Stimulated activated naive CD4-positive, alpha-beta T cell (primary cell): ENCODE measurements at places on chromosomes 16 and 17.
A peak's percentile ranks its signal among the peaks of the same experiment; 100 is the strongest.

GRCh38 chr17:73132085-73132492, 32.7 kb upstream of the SSTR2 start:
- no peak for DNase-seq

- no peak for DNase-seq
Observed at GRCh38 chr17:1957037-1957436, 68.1 kb downstream of the RTN4RL1 start.

DNA sequence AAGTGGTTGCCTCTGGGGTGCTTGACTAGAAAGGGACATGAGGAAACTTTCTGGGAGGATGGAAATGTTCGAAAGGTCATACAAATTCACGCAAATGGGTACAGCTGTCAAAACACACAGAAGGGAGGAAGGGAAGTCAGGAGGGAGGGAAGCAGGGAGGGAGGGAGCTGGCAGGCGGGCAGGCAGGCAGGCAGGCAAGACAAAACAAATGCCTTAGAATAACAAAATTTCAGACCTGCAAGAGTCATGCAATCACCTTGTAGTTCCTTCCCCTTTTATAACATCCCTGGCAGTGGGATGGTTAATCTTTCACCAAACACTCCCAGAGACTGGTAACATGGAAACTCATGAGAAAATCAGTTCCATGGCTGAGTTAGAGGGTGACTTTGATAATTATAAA, 189.2 kb downstream of the STX8 start:
- DNase-seq: no peak

- DNase-seq: no peak
Observed at GRCh38 chr16:51321251-51321650, 170.2 kb upstream of the SALL1 start.

GRCh38 chr16:87874639-87875427, 5.5 kb upstream of the SLC7A5 start:
- DNase-seq: no peak

GRCh38 chr17:917941-918740, 61.4 kb downstream of the NXN start:
- no peak for DNase-seq

GRCh38 chr17:6455321-6455705, 11.1 kb downstream of the PIMREG start:
- peak; percentile 54 for DNase-seq

DNA sequence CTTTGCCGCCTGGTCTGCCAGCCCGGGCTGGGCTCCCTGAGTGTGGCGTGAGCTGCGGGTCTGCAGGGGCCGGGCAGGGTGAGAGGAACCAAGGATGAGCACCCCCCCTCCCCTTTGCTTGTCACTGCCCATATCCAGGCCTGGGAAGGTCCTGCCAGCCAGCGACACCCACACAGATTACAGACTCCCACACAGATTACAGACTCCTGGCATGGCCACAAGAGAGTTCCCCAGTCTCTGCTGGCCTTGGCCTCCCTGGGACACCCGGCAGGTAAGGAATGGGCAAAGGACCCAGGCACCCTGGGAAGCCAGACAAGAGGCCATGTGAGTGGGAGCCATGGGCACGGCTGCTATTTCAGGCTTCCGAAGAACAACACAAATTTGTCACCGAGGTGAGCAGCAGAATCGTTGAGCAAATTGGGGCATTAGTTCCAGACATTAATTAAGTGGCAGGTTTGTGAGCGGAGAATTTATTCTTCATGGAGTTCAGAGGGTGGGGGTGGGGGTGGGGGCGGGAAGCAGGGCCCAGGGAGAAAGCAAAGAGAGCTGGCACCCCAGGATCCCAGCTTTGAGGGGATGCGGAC, 41.4 kb downstream of the SRCIN1 start:
- DNase-seq: no peak

DNA sequence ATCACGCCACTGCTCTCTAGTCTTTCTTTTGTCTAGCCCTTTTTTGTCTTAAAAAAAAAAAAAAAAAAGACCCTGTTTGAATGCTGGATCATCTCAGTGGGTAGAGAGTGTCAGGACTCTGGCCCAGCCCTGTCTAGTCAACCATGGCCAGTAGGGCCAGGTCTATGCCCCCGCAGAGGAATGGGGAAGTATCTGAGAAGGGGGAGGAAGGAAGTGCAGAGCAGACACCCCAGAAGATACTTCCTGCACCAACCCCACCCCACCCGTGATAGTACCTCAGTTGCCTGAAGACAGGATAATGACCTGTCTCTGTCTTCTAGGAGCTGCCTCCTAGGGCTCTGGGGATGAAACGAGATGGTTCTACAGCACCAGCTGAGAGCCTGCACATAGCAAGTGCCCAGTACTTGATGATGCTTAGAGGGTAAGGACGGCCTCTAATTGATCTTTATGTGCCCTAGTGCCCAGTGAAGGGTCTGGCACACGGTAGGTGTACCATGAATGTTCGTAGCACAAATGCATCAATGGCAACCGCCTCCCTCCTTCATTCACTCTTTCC, 55.4 kb downstream of the ABAT start:
- DNase-seq: no peak

DNA sequence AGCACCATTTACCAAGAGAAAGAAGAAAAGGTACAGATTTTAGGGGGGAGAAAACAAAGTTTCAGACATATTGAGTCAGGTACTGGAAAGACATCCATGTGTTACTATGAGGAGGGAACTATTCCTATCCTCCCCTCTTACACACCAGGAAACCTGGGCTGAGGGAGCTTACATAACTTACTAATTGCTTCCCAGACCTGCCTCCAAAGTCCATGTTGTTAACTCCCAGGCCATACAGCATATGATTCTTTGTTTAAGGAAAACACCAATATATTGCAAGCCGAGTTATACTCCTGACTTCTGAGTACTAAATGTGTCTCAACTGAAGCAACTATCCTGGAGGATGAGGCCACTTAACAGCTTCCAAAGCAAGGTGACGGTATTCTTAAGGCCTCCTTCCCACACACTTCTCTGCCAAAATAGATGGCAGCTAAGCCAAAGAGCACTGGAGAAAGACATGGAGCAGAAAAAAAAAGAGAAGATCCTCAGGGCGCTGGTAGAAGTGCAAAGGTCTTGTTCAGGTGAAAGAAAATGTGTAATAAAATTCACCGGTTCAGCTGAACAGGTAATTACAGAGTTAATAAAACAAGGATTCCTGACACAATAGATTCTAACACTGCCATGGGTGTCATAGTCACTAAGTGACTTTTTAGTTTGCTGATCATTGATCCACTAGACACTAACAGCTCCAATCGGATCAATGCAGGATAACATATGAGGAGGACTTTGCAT, 151.1 kb downstream of the SKAP1 start:
- no peak for DNase-seq

DNA sequence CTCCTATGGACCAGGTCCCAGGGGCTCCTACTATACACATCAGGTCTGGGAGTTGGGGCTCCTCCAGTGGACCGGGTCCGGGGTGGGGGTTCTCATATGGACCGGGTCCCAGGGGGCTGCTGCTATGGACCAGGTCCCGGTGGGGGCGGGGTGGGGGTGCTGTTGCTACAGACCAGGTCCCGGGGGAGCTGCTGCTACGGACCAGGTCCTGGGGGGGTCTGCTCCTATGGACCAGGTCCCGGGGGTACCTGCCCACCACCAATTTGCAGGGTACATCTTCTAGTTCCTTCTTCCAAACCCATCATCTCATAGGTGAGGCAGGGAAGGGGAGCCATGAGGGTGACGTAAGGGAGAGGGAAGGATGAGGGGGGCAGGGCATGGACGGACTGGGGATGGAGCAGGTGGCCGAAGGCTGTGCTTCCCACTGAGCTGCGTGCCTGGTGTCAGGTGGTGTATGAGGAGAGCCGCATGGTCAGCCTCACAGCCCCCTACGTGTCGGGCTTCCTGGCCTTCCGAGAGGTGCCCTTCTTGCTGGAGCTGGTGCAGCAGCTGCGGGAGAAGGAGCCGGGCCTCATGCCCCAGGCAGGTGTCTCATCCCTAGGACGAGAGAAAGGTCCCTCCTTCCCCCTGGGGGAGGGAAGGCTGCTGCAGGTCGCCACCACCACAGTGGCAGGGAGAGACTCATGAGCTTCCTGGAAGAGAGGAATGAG, 6.6 kb downstream of the ENDOV start:
- DNase-seq: no peak

- no peak for DNase-seq
Observed at GRCh38 chr17:80123791-80124190, 22.4 kb downstream of the GAA start.

DNA sequence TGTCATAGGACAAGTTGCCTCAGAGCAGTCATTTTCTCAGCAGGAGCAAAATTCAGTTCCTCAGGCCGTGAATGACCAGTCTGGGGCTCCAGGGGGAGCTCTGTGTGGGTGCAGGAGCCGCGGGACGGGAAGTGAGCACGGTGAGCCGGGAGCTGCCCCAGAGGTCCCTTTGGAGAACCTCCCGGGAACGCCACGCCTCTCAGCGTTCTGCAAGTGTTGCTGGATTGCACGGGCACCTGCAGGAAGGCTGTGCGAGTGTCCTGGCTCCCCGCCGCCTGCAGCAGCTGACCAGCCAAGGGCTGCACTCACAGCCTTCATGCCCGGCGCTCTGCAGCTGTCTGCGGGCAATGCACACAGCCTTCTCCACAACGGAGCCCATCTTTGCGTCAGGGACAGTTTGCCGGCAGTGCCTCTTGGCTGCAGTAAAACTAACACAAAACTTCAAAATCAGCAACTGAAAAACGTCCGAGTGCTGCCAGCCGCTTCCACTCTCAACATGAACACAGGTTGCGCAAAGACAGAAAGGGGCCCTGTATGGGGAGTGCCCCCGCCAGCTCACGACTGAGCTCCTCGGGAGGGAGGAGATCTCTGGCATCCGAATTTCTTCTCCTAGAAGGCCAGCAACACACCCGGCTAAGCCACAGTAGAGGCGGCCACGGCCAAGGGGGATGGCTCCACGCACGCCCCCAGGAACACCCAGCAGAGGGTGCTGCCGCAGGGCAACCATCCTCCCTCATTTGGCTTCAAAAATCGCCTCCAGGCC, 16.0 kb downstream of the NDUFAF8 start:
- DNase-seq: no peak

DNA sequence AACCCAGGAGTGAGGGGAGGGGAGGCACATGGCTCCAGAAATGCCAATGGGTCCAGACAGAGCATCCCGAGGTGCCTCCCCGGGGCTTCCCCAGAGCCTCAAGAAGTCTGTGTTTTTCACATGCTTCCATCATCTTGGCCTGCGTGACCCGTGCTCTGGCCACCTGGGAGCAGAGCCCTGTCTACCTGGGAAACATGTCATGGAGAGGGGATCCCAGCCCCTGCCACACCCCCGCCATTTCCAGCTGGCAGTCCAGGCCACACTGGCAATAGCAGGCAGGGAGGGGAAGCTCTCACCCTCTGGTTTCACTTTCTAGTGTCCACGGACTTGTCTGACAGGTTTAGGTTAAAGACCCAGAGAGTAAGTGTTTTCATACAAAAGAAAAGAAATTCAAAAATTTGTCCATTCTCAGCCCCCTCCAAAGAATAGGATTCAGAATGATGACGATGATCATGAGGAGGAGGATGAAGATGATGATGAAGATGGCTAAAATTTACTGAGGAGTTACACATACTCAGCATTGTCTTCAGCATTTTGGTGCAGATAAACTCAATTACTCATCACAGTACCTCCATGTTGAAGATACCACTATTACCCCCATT, 9.0 kb downstream of the SMIM5 start:
- no peak for DNase-seq

GRCh38 chr16:543301-544164, 16.0 kb downstream of the CAPN15 start:
- no peak for DNase-seq

- no peak for DNase-seq
Observed at GRCh38 chr17:55289106-55289446, 24.3 kb downstream of the HLF start.

DNA sequence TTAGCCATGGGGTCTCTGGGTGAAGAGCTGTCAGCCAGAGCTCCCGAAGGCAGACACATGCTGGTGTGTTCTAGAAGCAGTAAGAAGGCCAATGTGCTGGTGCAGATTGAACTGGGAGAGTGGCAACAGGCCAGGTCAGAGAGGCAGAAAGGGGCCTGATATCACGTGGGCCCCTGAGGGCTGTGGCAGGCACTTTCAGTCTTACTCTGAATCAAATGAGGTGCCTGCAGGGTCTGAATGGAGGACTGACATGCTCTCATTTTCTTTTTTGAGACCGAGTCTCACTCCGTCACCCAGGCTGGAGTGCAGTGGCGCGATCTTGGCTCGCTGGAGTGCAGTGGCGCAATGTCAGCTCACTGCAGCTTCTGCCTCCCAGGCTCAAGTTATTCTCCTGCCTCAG, 293.8 kb downstream of the ABCC12 start:
- DNase-seq: no peak

- DNase-seq: peak; percentile 85
Observed at GRCh38 chr17:44066204-44066930, at the start of gene LSM12. LSM12 (minus strand) TSS chr17:44066671; CDS start chr17:44066587, 84 bp downstream.
